HCT116 (cell line): ENCODE measurements at places on chromosomes 5 and 9. TPM values are rescaled to one million over a fixed set of nuclear protein-coding genes. Genes with fewer than 3 reads are reported as not detected.

The COL23A1 gene
- not detected for total RNA-seq

GRCh38 chr9:117224695-117225094 is 190.2 kb downstream of the ASTN2 start:
- DNase-seq: no peak

DNA sequence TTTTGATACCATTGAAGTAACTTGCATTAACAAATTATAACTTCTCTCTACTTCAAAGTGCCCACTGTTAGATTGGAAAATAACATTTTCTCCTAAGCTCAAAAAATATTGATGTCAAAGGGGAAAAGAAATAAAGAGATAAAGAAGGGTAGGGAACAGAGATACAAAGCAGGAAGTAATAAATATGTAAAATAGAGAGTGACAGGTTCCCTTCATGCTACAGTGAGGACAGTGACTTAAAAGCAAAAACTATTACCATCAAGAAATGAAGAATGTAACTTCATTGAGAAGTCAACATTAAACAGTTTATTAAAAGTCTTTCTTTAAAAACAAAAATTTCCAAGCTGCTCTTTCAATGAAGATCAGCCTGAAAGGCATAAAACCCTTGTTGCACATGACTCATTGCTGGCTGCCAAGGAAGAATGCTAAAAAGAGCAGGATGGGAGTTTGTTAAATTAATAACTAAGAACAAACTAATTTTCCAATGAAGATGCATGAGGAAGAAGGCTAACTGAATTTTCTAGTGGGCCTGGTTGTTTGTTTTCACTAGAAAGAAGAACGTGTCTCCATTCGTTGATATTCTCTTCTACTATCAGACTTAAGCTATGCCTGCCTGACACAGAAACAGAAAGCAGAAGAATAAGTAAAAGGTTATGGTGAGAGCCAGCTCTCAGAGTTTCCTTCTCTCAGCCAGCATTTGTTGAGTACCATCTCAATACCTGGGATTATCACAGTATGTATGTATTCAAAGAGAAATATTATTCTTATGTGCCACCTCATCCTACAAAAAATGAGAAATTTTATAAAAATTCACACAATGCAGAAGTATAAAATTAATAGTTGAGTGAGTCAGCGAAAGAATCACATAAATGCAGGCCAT is 197.8 kb upstream of the NREP start:
- DNase-seq: no peak

DNA sequence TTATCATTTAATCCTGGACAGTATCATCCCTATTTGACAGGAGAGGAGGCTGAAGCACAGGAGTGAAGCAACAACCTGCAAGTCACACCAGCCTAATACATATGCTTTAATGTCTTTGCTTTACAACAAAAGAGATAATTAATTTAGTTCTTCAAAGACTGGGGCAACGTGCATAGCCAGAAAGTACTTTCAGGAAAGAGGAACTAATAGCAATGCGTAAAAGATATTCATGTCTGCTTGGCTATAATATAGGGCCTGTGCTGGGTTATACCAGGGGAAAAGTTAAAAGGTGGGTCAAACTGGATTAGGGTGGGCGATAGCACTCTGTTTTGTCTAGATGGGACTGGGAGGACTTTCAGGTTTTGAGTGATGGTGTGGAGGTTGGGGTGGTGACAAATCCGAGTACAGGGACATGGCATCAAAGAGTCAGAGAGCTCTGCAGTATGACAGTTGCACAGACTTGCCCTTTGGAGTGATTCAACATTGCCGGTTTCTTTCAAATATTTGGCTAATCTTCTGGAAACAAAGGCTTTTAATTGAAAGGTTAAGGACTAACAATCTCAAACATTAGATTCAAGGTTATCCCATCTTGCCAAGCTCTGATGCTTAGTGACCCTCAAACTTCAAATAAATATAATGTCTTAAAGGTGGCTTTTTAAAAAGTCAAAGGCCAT is 11.9 kb downstream of the DAB2 start:
- DNase-seq: no peak

GRCh38 chr9:131008909-131009618 is at the start of gene LAMC3:
LAMC3 (plus strand) TSS chr9:131009174; CDS start chr9:131009215, 41 bp downstream.
- no peak for DNase-seq

DNA sequence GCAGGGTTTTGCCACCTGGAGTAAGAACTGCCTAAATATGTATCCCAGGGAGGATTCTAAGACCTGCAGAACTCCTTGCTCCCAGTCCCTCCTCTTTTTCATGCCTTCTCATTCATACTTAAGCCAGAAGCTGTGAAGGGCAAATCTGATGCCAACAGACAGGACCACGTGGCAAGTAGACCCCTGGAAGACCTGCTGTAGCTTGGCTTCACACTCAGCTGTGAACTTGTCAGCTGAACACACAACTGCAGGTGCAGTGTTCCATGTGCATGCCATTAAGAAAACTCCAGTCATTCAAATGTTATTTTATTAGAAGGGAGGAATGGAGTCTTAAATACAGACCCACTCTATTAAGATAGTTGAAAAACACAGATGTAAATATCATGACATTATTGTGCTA is 79.3 kb upstream of the AGXT2 start:
- no peak for DNase-seq
